GM04504 (cell line): ENCODE measurements at places on chromosomes 2 and 18.
A peak's percentile ranks its signal among the peaks of the same experiment; 100 is the strongest.

GRCh38 chr2:22355816-22356433 lies 1029.1 kb upstream of the KLHL29 start:
- DNase-seq = no peak

GRCh38 chr2:99811544-99811943 lies 321.7 kb upstream of the REV1 start:
- DNase-seq = no peak

- no peak for DNase-seq
Observed at GRCh38 chr2:174607989-174608865, 10.6 kb upstream of the WIPF1 start.

DNA sequence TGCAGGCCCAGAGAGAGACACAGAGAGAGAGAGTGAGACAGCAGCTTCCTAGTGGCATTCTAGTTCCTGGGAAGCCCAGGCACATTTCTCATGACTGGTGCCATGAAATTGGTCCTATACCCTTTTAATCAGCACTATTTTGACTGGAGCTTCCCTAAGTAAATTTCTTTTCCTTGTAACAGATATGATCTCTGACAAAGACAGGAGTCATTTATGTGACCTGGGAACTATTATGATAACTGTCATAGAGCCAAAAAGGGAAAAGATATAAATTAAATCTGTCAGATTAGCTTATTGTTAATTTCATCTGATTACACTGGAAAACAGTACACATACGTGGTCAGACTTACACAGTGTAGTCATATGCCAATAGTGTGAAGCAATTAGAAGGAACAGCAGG lies 161.3 kb upstream of the HNRNPA3 start:
- no peak for DNase-seq

- no peak for DNase-seq
Observed at GRCh38 chr2:224400886-224401632, 848 bp downstream of the FAM124B start.

GRCh38 chr2:203718087-203718486 lies 11.6 kb downstream of the CD28 start:
- DNase-seq = no peak

DNA sequence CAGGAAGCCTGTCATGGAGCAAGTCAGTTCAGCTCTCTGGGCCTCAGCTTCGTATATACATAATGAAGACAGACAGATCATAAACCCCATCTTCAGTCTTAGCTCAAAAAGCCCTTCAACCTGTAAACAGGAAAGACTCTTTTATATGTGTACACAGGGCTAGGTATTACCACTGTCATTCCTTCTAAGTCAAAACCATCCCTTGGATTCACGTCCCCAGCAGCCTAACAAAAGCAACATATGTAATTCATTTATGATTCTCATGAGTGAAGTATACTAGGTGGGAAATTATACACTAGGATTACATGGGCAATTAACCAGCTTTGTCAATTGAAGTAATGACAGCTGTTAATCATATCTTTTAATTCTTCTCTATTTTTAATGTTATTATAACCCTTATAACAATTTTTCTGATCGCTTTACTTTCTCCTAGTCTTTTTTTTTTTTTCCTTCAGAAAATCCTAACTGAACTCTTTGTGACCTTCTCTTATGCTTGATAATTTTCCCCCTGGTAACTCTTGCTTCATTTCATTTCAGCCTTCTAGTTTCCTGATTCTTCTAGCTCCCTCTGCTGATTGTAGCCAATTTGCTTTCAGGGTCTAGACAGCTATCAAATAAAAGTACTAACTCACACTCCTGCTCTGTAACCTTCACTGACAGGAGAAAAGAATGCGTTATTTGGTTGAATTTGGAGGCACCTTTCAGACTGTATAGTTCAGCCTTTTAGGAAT lies 99.7 kb downstream of the RBM43 start:
- DNase-seq = peak; percentile 17

GRCh38 chr18:55283309-55283708 lies 304.7 kb downstream of the TCF4 start:
- DNase-seq = no peak

- no peak for DNase-seq
Observed at GRCh38 chr2:106065983-106066820, 127.9 kb downstream of the UXS1 start.

- DNase-seq = no peak
Observed at GRCh38 chr2:240246173-240246820, 105.8 kb upstream of the OTOS start.

- no peak for DNase-seq
Observed at GRCh38 chr2:205656461-205656860, 25.8 kb upstream of the NRP2 start.

- no peak for DNase-seq
Observed at GRCh38 chr2:68487773-68488355, 20.5 kb downstream of the APLF start.
